HepG2 (cell line): ENCODE measurements at places on chromosomes 13 and 19. TPM values are rescaled to one million over a fixed set of nuclear protein-coding genes. Genes with fewer than 3 reads are reported as not detected.

FCER2 gene
- not detected in 2 replicates for polyA plus RNA-seq

GRCh38 chr13:75368167-75368566 is 113.8 kb downstream of the TBC1D4 start:
- no peak for DNase-seq
- H3K27me3 ChIP-seq = no peaks in the 10 kb centered on the region
- no peak overlapping the region for H3K4me3 ChIP-seq
- no peak overlapping the region for H3K27ac ChIP-seq

DIAPH3 gene
- polyA plus RNA-seq = 1.9 and 4.0 TPM in 2 replicates

DNA sequence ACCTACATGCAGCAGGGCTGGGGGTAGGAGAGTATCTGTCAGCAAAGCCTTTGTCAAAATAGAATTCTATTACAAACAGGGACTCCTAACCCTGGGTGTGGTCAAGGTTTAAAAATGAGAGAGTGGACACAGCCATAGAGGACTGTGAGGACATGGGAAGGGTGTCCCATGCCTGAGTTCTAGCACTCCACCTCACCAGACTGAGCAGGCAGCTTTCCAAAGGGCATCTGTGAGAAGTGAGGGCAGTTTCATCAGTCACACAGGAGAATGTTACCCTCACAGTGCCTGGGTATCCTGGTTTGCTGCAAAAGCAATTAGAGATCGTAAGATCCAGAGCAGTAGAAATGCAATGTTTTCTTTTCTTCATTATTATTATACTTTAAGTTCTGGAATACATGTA is 174.9 kb upstream of the UBL3 start:
- no peak for DNase-seq
- H3K4me3 ChIP-seq = no peak overlapping the region
- no peak overlapping the region for H3K27ac ChIP-seq
- no peaks in the 10 kb centered on the region for H3K36me3 ChIP-seq

LDLR gene
- polyA plus RNA-seq = 92.5 and 135 TPM in 2 replicates

VN1R2 gene
- not detected in 2 replicates for polyA plus RNA-seq

SIGLEC12 gene
- polyA plus RNA-seq = not detected in 2 replicates

DNA sequence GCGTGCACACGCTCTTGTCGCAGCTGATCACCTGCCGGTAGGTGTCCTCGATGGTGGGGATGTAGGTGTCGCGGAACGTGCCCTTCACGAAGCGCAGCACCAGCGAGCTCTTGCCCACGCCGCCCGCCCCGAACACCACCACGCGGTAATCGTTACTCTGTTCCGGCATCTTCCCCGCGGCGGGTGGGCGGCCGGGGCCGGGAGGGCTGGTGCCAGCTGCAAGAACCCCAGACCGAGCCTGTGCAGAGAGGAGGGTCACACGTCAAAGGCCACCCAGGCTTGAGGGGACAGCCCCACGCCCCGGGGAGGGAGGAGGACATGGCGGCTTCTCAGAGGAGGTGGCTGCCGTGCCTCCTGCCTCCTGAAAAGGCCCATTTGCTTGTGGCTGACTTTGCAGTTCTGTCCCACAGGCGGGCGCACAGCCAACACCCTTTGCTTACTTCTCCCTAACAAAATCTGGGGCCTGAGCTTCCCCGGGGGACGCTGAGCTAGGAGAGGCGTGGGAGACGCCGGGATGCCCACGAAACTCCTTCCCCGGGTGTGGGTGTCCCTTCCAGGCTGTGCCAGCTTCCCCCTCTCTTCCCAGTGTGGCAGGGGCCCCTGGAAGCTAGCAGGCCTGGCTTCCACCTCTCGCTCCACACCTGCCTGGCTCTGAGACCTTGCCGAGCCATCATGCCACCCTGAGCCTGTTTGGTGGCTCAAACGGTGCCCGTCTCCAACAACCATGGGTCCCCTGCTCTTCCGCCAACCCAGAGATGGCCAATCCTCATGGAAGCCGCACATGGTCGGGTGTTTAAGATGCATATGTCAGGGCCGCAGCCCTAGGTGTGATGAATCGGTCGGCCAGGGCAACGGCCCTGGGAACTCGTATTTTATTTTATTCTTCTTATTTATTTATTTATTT is 3.3 kb downstream of the DIRAS1 start:
- H3K27me3 ChIP-seq = peaks cover 46% of the 10 kb centered on the region
- H3K27ac ChIP-seq = no peak overlapping the region
- no peak overlapping the region for H3K4me3 ChIP-seq
- H3K36me3 ChIP-seq = no peaks in the 10 kb centered on the region
- DNase-seq = no peak
- H3K4me1 ChIP-seq = peaks cover 25% of the 10 kb centered on the region

DNA sequence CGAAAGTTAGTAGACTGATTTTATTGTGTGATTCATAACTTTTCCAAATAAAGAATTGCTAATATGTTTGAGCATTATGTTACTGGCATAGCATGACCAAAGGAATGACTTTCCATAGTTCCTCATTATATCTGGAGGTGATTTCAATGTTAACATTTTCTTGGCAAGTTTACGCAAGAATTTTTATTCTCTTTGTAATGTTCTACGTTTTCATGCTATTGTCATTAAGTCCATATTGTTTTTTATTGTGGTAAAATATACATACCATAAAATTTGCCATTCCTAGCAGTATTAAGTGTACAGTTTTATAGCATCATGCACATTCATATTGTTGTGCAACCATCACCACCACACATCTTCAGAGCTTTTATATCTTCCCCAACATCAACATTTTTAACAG is 14.8 kb downstream of the KCTD12 start:
- H3K36me3 ChIP-seq = no peaks in the 10 kb centered on the region
- no peaks in the 10 kb centered on the region for H3K4me1 ChIP-seq
- DNase-seq = no peak

FOXA3 gene
- polyA plus RNA-seq = 47.6 and 61.6 TPM in 2 replicates
